Non-pigmented ciliary epithelial cell (primary cell): ENCODE measurements at places on chromosomes 12 and 14.

DNA sequence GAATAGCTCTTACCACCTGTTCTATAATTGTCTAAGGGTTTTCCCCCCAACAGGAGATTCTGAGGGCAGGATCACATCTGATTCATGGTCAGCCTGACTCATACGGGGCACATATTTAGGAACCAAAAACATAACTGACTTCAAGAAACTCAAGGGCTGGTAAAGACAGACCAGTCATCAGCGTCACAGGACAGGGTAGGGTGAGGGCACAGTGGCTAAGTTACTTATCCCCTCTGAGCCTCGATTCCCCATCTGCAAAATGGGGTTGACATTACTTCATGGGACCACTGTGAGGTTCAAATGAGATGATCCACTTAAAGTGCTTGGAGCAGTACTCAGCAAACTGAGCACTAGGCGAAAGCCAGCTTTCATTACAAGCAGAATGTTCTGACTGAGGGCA lies 606 bp downstream of the CINP start:
- DNase-seq, result no peak

DNA sequence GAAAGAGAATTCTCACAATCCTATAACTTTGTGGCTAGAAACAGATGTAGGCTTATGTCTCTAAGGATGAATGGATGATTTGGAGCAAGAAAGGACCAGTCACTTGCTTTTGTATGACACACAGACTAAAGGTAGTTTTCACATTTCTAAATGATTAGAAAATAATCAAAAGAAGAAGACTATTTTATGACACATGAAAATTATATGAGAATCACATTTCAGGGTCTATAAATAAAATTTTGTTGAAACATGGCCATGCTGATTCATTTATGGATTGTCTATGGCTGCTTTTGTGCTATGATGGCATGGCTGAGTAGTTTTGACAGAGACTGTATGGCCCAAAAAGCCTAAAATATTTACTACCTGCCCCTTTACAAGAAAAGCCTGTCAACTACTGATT lies 49.4 kb upstream of the FRMD6 start:
- no peak for DNase-seq

DNA sequence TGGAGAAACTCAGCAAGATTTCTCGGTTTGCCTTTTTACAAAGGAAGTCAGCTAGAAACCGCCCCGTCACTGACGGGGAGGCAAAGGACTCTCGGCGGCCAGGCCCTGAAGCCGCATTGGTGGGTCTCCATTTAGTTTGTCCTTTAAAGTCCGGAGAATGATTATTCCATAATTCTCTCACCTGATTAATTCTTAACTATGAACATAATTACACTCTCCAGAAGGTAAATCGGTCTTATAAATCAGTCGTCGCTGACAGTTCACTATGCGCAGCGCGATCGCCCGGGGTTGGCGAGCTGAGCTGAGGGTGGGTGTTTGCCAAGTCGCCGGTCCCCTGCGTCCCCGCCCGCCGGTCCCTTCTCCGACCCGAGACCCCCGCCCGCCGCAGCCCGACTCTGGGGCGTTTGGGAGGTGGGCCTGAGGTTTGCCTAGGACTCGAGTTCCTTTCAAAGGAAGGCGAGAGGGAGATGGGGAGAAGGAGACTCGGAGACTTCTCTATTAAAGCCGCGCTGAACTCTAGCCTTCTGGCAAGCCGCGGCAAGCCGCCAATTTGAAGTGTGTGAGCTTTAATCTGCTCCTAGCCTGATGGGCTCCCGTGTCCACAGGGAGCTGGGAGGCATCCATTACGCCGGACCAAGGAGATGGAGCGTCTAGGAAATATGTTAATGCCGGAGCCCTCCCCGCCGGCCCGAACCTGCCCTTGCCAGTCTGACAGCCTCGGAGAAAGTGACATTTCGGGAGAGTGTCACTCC lies 392.9 kb downstream of the NOVA1 start:
- no peak for DNase-seq

- no peak for DNase-seq
Observed at GRCh38 chr14:89455412-89455811, 38.4 kb upstream of the FOXN3 start.

GRCh38 chr12:114695305-114695592 lies 11.3 kb upstream of the TBX3 start:
- DNase-seq, result no peak

DNA sequence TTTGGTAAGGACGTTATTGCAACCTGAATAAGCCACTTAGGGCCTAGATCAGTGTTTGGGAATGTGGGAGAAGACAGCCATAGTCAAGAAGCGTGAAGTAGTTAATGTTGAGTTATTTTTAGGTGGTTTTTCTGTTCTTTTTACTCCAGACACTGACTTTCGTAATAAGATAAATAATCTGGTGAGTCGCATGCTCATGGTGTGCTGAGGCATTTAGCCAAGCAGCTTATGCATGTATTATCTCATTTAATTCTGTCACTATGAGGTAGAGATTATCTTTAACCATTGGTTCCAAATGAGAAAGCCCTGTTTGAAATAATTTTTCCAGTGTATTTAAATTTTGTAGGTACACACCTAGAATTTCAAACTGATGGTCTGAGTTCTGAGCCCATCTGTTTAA lies 67.3 kb downstream of the RCOR1 start:
- DNase-seq, result no peak

DNA sequence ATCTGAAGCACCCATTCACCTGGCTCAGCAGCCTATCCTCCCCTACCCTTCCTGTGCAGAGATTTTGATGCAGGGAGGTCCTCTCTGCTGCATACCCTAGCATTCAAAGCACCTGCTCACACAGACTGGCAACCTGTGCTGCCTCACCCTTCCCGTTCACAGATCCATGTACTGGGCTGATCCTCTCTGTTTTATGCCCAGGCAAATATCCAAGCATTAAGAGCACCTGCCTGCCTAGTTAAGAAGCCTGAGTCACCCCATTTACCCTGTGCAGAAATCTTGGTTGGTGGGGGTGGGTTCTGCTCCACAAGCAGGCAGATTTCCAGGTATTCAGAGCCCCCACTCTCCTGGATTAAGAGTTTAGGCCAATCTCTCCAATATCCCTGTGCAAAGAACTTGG lies 8.4 kb downstream of the TAS2R13 start:
- no peak for DNase-seq

GRCh38 chr14:62626416-62626815 lies 418.8 kb downstream of the KCNH5 start:
- no peak for DNase-seq

- DNase-seq, result no peak
Observed at GRCh38 chr12:120006258-120006975, 17.4 kb downstream of the BICDL1 start.

DNA sequence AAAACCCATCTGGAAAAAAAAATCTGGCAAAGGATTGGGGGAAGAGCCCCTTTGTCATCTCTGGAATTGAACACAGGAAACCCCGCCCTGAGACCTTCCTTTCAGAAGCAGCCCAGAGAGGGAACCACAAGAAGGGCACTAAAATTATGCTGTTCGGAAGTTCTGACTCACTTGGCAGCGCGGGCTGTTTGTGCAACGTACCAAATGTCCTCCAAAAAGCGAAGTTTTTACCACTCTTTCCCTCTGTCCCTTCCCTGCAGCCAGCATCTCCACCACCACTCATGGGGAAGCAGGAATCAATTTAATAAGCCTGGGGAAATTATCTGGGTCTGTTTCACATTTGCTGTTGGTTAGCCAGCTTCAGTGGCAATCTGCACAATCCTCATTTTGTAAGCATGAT lies 3.2 kb upstream of the SYNE3 start:
- DNase-seq, result no peak

- DNase-seq, result no peak
Observed at GRCh38 chr14:43503508-43503907, 1003.6 kb downstream of the FSCB start.

GRCh38 chr12:114984634-114985061 lies 300.7 kb upstream of the TBX3 start:
- no peak for DNase-seq

DNA sequence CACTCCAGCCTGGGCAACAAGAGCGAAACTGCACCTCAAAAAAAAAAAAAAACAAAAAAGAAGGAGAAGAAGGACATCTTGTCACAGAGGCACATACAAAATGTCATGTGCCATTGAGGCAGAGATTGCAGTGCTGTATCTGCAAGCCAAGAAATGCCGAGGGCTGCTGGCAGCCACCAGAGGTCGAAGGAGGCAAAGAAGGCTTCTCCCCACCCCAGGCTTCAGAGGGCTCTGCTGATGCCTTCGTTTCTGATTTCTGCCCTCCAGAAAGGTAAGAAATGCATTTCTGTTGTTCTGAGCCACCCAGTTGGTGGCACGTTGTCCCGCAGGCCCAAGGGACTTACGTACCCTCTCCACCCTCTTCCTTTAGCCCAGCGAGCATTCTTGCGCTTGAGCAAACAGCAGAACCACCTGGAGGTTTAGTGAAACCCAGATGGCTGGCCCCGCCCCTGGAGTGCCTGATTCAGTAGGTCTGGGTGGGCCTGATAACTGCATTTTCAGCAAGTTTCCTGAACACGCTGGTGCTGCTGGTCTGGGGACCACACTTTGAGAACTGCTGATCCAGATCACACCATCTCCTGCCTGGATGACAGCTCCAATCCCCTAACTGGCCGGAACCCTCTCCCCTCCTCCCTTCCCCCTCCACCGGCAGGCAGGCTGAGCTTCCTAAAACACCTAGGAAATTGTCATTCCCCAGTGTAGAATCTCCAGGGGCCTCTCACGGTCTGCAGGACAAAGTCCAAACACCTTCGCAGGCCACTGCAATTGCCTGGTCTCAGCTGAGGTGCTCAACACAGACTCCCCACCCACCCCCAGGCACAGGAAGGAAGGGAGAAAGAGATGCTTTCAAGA lies 21.1 kb upstream of the SCARB1 start:
- DNase-seq, result no peak
